ENCODE measurements at places on chromosomes 1 and 21.

DNA sequence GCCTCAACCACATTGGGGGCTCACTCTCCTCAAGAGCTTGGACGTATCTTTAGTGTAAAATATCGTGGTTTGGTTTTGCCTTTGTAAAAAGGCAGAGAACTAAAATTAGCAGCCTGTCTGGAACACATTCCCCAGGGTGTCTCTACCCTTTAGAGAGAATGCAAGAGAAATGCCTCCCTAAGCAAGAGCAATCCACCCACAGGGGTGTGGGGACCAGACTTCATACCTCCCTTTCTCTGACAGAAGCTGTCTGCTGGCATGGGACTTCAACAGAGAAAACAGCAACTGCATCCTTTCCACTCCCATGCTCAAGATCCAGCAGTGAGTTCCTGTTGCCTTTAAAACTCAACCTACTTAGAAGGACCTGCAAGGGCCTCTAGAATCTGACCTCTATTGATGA is 27.9 kb upstream of the TNR start:
- no peak for DNase-seq

DNA sequence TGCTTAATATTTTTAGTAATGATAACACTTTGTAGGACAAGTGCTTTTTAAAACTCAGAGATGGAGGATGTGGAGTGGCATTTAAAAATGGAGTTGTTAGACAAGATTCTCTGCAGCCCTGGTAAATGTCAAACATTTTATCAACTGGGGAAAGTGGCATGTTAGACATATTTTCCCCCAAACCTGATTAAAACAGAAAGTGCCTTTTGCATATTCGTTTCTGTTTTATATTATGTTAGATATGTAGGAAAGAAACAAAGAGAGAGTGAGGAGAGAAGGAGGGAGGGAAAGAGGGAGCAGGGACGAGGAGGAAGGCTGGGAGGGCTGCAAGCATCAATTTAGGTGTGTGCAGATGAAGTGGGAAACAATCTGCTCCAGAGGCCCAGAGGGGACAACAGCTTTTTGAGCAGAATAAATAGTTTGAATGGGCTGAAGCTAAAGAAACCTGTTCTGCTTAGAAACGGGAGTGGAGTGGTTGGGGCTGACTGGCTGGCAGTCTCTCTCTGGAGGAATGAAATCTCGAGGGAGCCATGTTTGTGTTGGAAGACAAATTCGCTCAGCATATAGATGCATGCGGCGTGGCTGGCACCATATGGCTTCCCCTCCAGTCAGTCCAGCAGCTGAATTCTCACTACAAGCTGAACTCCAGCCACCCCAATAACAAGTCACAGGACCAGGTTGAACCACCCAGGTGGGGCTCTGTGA is 502.2 kb downstream of the AJAP1 start:
- DNase-seq: no peak

DNA sequence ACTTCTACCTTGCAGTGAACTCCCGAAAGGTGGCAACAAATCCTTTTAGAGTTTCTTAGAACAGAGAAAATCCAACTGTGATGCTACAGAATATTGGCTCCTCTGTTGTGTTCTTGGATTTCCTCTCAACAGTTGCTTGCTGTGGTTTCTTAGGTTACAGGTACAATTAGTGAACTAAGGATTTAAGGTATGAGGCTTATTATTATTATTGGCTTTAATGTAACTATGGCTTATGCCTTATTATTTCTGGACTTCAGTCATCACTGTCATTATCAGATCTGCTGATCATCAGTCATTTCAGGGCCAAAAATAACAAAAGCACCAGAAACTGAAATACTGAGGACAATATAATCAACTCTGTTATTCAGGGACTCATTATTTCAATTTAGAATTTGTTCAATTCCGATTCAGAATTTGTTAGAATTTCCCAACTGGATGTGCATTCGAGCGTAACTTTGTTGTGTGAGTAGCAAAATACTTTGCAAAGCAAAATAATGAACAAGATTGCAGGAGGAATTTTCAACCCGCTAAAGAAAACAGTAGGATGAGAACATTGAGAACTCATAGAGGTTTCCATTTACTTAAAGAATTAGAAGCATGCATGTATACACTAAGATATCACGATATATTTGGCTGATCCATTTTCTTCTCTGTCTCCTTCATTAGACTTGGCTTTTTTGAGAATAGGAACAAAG is 65.5 kb upstream of the AK4 start:
- DNase-seq: no peak

DNA sequence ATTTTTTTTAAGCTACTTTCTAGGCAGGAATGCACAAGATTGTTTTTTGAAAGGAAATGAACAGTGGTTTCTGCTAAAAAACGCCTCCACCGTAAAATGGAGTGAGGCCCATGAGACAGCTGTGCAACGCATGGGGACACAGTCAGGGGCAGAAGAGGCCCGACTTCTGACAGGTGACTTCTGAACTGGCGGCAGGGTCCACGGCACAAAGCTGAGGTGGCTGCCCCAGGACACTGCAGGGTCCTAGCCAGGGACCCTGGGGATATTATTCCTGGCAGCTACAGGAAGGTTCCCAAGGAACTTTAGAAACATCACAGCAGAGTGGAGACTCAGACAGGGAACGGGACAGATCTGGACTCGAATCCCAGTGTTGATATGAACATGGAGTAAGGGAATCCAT is 75.1 kb downstream of the SIM2 start:
- DNase-seq: no peak

DNA sequence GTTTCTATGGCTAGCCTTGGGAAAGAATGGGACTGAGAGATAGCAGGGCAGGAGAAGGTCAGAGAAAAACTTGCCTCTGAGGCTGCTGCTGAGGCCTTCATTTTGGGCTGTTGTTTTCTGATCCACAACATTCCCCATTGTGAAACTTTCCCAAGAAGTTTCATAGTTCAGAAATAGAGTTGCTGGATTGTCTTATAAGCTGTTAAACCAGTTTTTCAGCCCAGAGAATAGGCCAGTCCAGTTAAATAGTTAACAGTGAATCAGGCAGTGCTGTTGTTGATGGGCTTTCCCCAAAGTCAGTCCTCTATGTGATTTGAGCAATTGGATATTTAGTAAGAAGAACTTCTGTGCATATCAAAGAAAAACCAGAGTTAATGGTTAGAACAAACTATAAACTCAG is 77.0 kb downstream of the C21orf91 start:
- DNase-seq: no peak

DNA sequence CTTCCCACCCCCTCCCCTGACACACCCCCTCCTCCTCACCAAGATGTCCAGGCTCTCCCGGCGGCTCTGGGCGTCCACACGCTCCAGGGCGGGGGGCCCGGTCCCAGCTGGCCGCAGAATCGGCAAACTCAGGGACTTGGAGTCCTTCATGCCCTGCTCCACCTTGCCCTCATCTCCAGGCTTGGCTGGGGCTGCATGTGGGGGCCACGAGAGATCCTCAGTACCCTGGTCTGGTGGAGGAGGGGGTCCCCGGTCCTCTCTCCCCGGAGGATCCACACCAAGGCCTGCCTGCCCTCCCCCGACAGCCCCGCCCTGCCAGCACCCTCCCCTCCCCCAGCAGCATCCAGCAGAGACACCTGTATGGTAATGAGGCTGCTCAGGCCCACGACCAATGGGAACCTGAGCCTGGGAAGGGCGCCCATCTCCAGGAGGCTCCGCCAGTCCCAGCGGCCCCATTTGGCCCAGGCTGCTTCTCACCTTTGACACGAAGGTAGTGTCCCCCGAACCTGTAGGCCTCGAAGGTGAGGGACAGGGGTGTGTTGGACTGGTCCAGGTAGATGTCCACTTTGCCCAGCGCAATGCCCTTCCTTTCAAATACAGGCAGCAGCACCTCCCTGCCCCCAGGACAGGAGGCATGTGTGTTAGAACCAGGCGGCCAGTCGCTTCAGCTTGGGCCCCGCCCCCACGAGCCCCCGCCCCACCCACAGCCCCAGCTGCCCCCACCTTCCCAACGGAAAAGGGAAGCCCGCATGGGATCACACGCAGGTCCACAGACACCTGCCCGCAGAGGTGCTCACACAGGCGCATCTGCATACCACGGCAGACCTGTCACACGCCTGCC is 8.2 kb upstream of the TNFRSF25 start:
- DNase-seq: no peak

DNA sequence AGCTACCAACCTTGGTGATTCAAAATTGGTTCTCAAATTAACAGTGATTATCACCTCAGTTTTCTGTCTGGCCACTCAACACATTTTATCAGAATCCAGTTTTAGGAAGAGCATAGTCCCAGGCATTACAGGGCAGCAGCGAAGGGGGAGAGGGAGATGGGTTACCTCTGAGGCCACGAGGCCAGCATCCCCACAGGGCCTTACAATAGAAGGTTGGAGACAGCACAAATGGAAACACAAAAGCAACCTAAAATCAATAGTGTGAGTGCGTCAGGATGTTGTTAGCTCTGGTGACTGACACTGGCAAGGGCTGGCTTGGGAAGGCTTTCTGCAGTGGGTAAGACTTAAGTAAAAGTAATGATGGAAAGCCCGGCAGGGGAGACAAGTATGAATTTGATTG is 79.5 kb downstream of the JAK1 start:
- no peak for DNase-seq
